ENCODE measurements at places on chromosomes 3 and 15.
A peak's percentile ranks its signal among the peaks of the same experiment; 100 is the strongest.

DNA sequence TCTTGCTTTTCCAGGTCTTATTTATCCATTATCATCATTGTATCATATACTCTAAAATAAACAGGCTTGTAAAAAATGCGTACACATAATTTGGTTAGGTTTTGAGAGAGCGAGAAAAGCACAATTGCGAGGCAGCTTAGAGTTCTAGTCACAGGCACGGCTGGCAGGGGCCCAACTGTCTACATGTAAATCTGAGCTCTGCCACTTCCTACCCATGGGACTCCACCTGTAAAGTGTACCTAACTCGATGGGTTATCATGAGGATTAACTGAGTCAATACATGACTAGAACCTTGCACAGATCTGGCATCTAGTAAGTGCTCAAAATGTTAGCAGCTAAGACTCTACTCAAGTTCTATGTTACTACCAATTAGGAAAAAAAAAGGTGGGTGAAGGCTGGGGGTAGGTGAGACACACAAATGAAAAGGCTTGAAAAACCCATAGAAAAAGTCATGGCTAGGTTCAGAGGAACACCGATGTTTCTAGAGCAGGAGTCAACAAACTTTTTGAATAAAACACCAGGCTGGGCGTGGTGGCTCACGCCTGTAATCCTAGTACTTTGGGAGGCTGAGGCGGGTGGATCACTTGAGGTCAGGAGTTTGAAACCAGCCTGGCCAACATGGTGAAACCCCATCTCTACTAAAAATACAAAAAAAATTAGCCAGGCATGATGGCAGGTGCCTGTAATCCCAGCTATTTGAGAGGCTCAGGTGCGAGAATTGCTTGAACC, 36.2 kb downstream of the GLB1 start:
- DNase-seq = no peak

- no peak for DNase-seq
Measured at GRCh38 chr15:51414256-51414860, 72.9 kb downstream of the GLDN start.

DNA sequence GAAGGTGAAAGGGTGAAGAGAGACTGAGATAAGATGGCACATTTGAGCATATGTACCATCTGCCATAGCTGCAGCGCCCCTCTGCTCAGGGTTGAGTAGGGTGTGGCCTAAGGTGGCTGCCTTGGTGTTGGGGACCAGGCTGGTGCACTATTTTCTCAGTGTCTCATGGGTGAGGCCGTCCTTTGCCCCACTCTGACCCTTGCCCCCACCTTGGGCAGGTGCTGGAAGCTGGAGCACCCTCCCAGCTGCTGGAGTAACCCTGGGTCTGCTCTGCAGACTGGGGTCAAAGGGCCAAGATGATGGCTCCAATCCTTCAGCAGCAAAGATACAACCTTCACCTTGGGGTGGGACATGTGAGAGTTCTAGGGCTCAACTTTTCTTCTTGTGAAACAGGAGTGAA, 69.2 kb downstream of the DAPK2 start:
- no peak for DNase-seq

DNA sequence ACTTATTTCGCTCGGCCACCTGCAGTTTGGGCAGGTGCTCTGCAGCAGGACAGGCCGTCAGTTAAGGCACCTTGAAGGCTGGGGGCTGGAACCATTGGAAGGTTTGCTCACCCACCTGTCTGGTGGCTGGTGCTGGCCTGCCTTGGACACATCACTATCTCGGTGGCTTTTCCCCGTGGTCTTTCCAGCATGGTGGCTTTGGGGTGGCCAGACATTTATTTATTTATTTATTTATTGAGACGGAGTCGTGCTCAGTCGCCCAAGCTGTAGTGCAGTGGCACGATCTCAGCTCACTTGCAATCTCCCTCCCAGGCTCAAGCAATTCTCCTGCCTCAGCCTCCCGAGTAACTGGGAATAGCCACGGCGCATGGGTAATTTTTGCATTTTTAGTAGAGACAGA, 11.7 kb downstream of the ISG20 start:
- DNase-seq = no peak

DNA sequence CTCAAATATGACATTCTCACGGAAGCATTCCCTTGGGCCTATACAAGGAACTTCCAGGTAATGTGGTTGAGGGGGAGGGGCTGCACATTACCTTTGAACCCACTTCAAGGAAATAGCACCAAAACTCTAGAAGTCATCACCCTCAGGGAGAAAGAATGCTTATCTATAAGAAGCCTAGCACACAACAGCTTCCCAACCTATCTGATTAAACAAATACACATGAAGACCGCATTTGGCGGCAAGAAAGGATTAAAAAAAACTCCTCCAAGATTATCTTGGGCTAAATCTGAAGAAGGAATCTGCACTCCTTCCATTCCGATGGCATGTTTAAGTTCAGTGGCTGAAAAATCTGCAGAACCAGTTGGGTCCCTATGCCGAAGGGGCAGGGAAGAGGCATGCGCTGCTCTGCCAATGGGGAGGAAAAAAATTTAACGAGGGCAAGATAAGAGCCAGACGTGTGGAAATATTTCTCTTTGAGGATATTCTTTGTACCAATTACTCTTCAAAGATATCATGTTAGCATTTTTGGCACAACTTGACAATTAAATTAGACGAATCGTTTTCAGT, 82.0 kb upstream of the WNT5A start:
- DNase-seq = no peak

DNA sequence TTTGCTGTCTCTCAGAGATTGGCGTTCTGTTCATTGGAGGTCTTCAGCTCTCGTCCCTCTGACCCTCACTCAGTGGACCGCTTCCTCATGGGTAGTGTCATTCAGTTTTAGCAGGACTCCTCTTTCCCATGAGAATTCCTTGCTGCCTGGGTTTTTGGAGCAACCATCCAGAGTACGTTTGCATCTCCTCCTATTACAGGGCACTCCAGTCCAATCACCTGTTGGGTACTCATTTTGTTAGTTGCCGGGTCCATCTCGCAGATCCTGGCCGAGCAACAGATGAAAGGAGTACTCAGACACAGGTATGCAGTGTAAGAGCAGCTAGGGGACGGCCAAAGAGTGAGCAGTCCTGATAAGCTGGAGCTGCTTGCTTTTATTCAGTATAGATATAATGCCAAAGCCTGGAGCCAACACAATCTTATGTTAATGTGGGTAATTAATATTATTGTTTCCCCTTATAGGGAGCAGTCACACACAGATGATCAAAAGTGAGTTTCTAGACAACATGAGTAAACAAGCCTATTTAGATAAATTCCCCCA, 49.6 kb downstream of the ISG20 start:
- no peak for DNase-seq

- no peak for DNase-seq
Measured at GRCh38 chr3:30193625-30194044, 412.8 kb upstream of the TGFBR2 start.

GRCh38 chr3:192395506-192395905, 331.8 kb downstream of the FGF12 start:
- DNase-seq = no peak

- no peak for DNase-seq
Measured at GRCh38 chr3:170726976-170727661, 141.2 kb upstream of the SLC7A14 start.

- peak; percentile 88 for DNase-seq
Measured at GRCh38 chr3:49671291-49672288, 2.6 kb upstream of the APEH start.

GRCh38 chr15:101765772-101766456, 37.4 kb upstream of the OR4F6 start:
- DNase-seq = no peak

GRCh38 chr3:40340541-40341170, 31.1 kb downstream of the EIF1B start:
- DNase-seq = no peak

DNA sequence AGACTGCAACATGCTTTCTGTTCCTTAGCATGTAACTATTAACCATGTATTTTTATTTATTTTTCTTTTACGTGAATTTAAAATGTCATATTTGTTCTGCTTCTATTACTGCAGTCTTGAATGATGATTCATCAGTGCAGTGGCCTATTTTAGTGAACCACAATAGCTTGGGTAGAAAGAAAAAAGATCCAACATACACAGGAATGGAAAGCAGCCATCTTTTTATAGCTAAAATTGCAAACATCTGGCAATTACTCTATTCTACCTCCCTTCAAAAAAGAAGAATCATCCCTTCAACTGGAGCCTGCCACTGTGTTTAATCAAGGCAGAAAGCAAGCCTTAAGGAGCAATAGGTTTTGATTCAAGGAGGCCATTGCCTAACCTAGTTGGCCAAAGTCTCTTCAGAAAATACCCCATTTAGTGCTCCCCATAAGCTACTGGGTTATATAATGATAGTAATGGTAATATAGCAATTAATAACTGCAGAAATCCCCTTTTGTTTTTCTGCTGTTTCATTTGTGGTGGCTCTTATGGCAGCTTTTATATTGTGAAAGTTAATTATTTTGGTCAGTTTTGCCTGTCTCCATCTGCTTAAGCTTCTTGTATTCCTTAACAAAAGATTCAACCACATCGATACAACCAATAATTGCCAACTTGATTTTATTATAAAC, 267.3 kb downstream of the LPP start:
- DNase-seq = no peak

DNA sequence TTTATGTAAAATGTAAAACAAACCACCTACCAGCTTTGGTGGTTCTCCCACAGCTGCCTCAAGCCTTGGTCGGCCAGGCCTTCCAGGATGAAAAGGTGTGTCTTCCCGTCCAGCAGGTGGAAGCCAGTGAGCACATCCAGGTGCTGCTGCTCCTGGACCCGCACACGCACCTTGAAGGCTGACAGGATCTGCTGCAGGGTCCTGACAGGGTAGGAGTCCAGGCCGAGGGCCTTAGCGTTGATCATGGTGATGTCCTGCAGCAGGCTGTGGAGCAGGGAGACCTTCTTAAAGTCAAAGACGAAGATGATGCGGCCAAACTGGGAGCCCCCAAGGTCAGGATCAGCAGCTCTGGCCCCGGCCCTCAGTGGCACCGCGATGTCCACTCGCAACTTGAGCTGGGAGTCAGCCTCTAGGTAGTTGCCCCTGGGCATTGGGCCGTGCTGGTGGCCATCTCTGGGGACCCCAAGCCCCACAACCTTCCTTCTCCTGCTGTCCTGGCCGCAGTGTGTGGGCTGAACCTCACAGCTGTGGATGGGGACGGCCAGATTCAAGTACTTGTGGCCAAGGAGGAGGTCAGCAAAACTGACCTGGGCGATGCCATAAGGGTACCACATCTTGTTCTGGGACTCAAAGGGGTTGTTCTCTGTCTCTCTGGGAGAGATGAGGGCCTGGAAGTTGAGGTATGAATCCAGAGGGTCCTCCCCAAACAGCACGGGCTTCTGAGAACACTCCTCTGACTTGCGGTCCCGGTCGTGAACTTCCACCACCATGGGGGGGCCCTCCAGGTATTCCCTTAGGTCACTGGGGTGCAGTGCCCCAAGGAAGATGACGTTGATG, 48.6 kb downstream of the CFAP92 start:
- DNase-seq = no peak

GRCh38 chr15:94749811-94750617, 518.7 kb downstream of the MCTP2 start:
- no peak for DNase-seq

DNA sequence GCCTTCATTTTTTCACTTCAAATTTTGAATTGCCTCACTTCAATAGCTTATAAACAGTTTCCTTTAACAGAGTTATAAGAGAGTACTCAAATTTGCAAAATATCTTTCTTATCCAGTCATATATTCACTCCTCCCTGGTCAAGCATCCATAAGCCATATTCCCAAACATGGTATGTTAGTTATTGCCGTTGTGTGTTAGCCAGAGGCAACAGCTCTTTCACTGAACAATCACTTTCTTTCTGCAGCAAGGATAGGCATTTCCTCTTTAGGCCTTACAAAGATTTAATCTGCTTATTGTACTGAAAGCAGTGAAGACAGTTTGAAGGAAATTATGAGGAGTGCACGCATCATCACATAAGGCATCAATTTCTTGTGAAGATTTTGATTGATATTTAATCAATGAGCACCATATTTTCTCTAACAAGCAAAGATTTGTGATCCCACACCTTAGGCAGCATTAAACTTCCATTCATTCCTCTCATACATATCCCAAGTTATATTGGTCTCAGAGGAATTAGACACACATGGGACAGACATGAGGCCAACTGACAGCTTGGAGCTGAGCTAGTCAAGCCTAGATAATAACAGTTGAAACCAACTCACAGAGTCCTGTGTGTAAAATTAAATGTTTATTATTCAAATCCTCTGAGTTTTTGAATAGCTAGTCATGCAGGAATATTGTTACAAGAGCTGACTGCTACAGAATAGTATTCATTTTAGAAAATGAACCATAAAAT, 80.0 kb upstream of the EPHA6 start:
- no peak for DNase-seq

- no peak for DNase-seq
Measured at GRCh38 chr15:91468871-91469580, 369.0 kb downstream of the SV2B start.

- DNase-seq = no peak
Measured at GRCh38 chr3:173045770-173046382, 95.2 kb downstream of the SPATA16 start.

DNA sequence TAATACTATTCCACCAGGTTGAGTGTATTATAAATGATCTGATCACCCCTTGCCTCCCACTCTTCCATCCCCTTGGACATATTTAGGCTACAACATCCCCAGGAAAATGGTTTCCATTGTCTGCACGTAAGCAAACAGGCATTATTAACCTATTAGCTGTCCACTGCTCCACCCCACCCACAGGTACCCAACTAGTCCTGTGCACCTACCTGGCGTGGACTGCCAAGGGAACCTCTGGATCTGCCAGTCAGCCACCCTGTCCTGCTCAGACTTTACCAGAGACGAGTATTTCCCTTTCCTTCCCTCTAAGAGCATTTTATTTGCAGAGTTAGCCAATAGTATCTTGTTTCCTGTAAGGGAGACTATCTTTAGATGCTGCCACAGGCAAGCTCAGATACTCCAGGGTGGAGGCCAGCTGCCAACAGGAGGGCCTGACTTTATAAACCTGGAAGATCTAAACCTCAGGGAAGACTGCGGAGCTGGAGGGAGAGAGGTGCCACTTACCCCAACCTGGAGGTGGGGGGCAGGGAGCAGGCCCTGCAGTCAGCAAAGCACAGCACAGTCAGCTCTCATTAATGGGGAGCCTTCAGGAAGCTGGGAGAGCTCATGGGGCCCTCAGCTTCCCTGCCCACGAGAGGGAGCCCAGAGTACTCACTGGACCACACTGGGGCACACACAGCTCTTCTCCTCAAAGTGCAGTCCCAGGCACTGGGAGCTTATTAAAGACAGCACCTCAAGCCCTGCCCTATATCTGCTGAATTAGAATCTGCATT, at the start of gene CX3CR1:
Gene CX3CR1 (minus strand): TSS at position 292 of the 773 bp plus-strand sequence. CDS start 13,527 bp downstream, outside the sequence.
- DNase-seq = no peak

GRCh38 chr3:4720316-4721075, 227.3 kb downstream of the ITPR1 start:
- DNase-seq = peak; percentile 68

DNA sequence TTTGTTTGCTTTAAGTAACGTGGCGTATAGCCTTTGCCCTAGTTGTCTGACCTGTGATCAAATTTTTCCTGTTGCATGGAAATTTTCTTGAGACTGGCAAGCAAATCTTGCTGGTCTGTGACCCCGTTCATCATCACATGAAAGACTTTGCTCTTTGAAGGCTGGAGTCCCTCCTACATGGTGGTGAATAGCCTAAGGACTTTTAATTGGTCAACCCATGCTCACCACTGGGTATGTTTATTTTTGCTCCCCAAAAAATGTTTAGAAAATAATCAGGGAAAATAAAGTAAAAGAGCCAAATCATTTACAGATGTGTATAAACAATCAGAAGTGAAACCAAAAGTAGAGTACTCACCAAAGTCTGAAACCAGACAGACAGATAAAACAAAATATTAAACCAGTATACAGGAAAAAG, 1075.3 kb upstream of the ALCAM start:
- DNase-seq = no peak

Measured in HuH-7 (cell line).